ENCODE measurements at places on chromosomes 5 and 9.

GRCh38 chr5:65808251-65808741, 86.3 kb downstream of the NLN start:
- DNase-seq = no peak

DNA sequence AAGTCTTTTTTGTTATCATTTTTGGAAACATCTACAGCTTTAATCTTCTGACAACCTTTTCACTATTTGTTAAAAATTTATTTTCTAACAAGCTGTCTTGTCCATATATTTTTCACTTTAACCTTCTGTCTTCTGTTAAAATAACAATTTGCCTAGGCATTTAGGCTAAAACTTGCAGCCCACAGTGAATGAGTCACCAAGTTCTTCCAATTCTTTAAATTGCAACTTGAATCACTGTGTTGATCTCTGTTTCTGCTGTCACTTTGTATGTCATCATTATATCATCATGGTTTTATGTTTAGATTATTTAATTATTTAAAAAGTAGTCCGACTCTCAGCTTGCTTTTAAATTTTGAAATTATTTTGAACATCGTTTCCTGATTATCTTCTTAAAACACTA, 473.8 kb upstream of the PTPRD start:
- DNase-seq = no peak

DNA sequence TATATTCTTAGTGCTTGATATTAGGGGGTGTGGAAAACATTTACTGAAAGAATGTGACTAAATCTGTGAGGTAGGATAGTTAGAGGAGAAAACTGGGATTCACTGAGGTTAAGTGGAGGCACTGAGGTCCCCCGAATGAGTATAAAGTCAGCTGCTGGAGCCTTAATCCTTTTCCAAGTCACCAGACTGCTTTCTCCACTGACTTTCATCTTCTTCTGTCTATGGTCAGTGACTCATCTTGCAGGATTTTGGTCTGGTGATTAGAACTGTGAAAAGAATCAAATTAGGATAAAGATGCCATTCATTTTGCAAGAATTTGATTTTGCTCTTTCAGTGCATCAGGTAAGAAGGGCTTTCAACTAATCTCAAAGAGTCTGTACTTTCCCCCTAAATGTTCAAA, 89.3 kb upstream of the ALDH1A1 start:
- DNase-seq = no peak

DNA sequence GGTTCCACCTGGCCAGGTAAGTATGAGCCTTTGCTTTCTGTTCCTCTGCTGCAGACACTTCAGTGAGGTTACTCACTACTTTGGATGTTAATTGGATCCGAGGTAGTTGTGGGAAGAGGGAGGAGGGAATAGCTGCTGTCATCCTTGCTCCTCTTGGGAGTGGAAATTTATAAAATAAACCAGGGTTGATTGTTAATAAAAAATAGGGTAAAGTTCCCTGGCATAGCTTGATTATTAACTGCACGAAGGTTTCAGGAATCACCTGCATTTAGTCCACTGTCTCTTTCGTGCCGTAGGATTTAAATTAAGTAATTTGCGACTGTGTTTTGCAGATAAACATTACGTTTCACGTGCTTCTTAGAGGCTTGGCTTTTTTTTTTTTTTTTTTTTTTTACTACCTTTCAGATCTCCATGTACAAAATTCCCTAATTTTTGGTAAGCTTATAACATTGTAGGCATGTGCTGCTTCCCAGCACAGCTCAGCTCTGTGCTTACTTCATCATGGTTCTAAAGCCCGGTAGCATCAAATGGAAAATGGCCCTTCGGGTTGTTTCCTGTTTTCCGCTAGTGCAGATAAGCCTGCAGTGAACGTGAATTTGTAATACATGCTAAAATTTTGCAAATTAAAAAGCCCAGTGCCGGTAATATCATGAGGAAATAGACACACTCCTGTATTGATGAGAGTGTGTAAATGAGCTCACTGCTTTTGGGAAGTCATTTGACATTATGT, 26.9 kb upstream of the LTC4S start:
- DNase-seq = no peak

GRCh38 chr5:135186662-135187522, 152.9 kb upstream of the PITX1 start:
- no peak for DNase-seq

GRCh38 chr9:115225459-115226116, 107.6 kb upstream of the TNC start:
- DNase-seq = no peak

GRCh38 chr9:110464321-110464720, 115.2 kb downstream of the SVEP1 start:
- no peak for DNase-seq

GRCh38 chr9:99076483-99077171, 28.3 kb upstream of the TGFBR1 start:
- no peak for DNase-seq

All from keratinocyte (primary cell).